ENCODE measurements at places on chromosomes 5 and 9.

GRCh38 chr5:91741764-91742505 lies 358.8 kb upstream of the ARRDC3 start:
- DNase-seq, result no peak

GRCh38 chr9:96150324-96151227 lies 151.4 kb downstream of the HSD17B3 start:
- no peak for DNase-seq

GRCh38 chr5:60649288-60649917 lies 50.6 kb downstream of the DEPDC1B start:
- no peak for DNase-seq

DNA sequence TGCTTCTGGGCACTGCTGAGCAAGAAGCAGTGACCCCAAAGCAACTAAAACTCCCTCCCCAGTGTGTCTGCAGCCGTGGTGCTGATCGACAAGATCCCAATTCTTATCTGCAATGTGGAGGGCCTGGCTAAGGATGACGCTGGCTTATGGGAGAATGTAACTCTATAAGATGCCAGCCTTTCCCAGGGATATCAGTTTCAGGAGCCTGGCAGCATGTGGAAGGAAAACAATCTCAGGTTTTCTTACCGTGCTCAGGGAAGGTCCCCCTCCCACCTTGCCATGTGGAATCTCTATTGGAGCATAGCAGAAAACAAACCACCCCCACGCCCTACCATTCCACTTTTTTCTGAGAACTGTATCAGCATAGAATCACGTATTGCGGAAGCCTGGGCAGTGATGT lies 87.7 kb upstream of the PTPN3 start:
- DNase-seq, result no peak

GRCh38 chr5:168944004-168944403 lies 356.9 kb downstream of the SLIT3 start:
- no peak for DNase-seq

- no peak for DNase-seq
Observed at GRCh38 chr5:3010301-3010952, 258.9 kb upstream of the IRX2 start.

DNA sequence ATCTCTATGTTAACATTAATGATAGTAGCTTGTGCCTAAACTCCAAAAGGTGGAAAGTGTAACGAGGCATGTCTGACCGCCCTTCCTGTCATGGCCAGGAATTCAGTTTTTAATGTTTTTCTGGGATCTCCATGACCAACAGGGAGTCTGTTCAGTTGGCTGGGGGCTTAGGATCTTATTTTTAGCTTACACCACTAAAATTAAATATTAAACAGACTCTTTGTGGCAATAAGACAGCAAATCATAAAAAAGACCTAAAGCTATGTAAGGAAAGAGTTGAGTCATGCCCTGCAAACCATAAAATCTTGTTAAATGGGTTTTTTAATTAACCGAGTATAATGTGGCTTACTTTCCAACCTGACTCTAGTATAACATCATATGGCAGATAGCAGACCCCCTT lies 247.8 kb downstream of the DIRAS2 start:
- no peak for DNase-seq

DNA sequence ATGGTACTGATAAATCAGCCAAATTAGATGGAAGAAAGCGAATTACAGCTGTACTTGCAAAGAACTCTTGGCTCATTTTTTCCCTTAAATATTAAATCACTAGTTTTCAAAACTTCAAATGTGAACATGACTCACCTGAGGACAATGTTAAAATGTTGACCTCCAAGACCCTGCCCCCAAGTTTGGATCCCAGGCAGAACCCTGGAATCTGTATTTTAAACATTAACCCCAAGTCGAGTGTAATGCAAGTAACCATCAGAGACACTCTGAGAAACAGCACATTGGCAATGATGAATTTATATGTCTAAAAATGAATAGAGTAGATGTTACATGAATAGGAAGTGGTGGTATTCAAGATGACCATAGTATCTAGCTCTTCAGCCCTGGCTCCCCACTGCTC lies 2.3 kb upstream of the CD274 start:
- no peak for DNase-seq

GRCh38 chr9:16543686-16544085 lies 326.8 kb downstream of the BNC2 start:
- DNase-seq, result no peak

DNA sequence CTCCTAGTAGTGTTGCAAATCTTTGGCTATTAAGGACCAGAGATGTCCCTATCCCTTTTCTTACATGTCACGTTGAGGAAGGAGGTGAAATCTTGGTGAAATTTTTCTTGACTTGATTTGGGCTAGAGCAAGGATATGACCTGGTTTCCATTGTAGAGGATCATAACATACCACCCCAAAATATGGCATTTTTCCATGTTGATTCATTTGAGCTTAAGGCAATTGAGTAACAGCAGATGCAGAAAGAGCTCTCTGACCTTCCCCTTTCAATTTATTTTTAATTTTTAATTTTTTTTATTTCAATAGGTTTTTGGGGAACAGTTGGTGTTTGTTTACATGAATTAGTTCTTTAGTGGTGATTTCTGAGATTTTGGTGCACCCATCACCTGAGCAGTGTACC lies 61.2 kb upstream of the MAP1B start:
- no peak for DNase-seq

DNA sequence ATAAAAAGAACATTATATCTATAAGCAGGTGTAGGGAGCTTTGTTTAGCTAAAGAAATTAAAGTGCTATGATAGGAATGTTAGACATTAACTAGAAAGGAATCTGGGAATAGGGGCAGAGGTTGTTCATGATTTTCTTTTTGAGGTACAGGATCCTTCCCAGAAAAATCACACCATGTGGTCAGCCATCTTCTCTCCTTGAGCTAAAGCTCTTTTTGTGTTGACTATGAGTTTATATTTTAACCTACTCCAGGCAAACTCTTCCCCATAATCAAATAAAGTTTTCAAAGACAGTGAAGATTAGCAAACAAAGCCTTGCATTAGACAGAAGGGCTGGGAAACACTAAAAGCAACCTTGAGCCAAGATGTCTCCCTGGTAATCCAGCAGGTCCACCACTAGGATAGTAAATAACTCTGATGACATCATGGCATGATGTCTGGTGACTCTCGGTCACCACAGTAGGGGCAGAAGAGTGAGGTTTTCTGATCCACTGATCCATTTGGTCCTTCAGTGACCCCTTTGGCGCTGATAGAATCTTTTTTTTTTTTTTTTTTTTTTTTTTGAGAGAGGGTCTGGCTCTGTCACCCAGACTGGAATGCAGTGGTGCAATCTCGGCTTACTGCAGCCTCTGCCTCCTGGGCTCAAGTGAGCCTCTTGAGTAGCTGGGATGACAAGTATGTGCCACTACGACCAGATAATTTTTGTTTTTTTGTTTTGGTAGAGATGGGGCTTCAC lies 30.6 kb upstream of the IL6ST start:
- DNase-seq, result no peak

DNA sequence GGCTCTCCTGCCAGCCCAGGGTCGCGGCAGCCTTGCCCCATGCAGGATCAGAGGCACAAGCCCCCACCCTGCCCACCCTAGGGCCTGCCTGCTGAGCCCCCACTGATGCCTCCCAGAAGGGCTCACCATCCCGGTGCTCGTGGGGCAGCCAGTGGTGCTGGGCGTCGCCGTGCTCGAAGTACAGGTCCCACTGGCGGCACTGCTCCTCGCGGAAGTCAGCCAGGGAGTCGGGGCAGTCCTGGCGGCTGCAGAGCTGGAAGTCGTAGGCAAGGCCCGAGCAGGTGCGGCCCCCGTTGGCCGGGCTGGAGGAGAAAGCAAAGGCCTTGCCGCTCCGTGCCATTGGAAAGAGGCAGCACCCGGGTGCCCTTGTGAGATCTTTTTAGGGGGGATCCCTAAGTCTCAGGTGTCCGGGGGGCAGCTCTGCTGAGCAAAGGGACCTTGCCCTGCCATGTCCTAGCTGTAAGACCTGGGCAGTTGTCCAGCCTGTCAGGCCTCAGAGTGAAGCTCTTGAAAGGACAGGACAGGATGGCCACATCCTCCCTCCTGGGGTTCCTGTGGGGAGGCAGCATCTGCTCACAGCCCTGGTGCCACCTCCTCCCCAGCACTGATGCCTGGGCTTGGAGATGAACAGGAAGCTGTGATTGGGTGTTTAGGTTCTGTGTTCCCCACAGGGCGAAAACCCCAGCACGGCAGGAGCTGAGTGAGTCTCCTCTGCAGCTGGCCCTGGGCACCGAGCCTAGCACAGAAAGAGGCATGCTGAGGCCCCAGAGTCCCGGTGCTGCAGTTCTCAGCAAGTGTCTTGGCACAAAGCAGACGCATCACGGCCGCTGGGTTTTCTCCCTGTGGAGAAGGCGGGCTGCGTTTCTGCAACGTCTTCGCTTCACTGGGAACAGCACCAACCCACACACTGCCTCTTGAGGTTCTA lies 77.7 kb downstream of the ZNF354C start:
- DNase-seq, result no peak

GRCh38 chr5:98482321-98483300 lies 290.9 kb upstream of the RGMB start:
- no peak for DNase-seq

DNA sequence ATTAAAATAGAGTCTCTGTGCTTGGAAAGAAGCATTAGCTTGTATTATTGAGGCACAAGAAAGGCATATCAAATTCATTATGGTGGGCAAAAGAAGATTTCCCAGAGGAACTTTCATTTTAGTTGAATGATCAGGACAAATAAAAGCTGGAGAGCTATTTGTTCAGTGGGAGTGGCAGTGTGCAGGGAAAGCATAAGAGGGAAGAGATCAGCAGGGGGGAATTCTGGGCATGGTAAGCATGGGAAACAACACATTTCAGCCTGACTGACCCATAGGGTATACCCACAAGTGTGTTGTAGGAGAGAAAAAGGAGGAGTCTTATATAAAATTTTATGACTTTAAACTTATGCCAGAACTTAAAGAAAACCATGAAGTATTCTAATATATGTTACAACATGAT lies 167.7 kb upstream of the RASA1 start:
- DNase-seq, result no peak

- no peak for DNase-seq
Observed at GRCh38 chr5:100421360-100421759, 113.8 kb upstream of the FAM174A start.

GRCh38 chr5:143019614-143020515 lies 249.7 kb downstream of the ARHGAP26 start:
- DNase-seq, result no peak

- DNase-seq, result no peak
Observed at GRCh38 chr9:81461196-81461595, 228.2 kb downstream of the TLE1 start.

DNA sequence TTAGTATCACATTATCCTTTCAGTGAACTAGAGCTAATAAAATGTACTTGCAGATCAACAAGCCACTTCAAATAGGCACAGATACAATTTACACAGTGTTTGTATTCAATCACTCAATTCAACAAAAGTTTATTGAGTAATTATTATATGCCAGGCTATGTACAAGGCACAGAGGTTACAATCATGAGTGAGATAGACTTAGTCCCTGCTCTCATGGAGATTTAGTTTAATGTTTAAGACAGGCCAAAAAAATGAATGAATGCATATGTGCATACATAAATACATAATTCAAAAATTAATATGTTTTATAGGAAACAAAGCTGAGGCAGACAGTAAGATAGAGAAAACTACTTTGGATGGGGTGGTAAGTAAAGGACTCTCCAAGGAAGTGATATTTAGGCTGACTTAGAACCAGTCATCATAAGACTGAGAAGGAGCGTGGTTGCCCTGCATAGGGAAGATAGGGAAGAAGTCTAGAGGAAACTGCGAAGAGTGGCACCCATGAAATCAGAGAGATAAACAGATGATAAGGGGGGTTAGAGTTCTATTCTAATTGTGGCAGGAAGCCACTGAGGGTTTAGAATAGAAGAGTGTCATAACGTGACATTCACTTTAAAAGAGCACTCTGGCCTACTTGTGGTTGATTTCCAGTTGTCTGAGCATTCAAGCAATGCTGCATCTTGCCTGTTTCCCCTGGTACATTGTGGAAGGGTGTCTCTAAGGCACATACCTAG lies 49.7 kb upstream of the GRAMD2B start:
- DNase-seq, result no peak

- DNase-seq, result no peak
Observed at GRCh38 chr5:50751064-50751657, 84.7 kb downstream of the PARP8 start.

GRCh38 chr9:133130685-133131244 lies 9.7 kb upstream of the RALGDS start:
- no peak for DNase-seq

- DNase-seq, result no peak
Observed at GRCh38 chr5:148368299-148368698, 15.5 kb upstream of the FBXO38 start.

- no peak for DNase-seq
Observed at GRCh38 chr9:129504404-129504803, 116.5 kb downstream of the C9orf50 start.

DNA sequence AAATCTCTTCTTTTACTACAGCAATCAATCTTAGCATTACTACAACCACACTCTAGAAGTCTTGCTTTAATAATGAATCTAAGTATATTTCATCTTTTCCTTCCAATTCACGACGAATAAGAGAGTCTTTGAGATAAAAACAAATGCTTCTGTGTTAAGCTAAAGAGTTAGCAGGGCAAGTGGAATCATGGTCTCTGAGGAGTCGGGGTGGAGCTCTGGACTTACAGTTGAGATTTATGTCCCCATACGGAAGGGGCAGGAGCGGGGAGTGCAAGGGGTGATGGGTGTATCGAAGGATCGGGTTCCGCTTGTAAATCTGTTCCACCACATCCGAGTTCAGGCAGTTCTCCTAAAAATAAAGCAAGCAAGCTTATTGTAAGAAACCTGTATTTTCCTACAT lies 59.0 kb upstream of the RETREG1 start:
- DNase-seq, result no peak

GRCh38 chr5:16390825-16391224 lies 74.8 kb downstream of the ZNF622 start:
- no peak for DNase-seq

GRCh38 chr5:54803471-54804011 lies 181.9 kb downstream of the ESM1 start:
- no peak for DNase-seq

DNA sequence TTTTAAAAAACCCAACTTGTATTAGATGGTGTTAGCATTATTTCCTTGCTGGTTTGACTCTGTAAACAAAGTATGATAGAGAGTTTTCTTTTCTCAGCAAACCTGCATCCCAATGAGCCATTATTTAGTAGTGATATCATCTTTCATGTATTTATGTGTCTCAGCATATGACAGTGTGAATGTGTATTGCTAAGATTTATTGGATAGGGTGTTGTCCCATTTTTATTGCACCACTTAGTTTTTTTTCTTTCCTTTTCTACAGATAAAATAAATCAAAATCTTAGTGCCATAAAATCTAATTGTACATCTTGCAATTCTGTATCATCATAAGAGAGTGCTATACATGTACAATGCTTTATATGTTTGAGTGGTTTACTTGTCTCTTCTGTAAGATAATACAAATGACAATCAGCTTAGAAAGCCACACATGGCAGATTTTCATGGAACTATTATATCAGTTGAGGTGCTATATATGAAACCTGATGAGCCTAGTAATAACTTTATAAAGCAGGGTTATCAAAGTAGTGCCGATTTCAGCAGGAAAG lies 149.2 kb upstream of the CYLC2 start:
- no peak for DNase-seq

DNA sequence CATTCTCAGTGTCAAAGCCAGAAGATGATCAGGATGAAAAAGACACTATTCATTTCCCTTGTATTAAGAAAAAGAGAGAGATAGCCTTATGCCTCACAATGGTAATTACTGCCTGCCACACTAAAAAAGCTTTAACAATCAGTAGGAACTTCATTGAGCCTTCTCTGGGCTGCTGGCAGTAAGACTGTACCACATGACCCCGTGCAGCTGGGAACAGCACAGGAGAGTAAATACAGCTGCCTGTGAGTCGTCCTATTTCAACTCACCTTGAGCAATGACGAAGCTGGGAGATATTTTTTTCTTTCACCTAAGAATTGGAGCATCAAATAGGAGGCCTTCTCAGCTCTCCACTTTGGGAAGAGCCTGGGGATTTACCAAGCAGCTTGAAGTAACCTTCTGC lies 316.3 kb downstream of the GABRB2 start:
- DNase-seq, result no peak

Measured in Right ventricle myocardium inferior (tissue), 1 donor.